Calu3 (cell line): ENCODE measurements at places on chromosomes 11 and 22. TPM values are rescaled to one million over a fixed set of nuclear protein-coding genes. Genes with fewer than 3 reads are reported as not detected.

Gene UNC93B1
- 71.2 and 92.6 TPM in 2 replicates for total RNA-seq

Gene SAA2
- 22.0 and 31.5 TPM in 2 replicates for total RNA-seq

Gene KIAA1671
- 63.1 and 67.4 TPM in 2 replicates for total RNA-seq

Gene KCNJ5
- not detected in 2 replicates for total RNA-seq

Gene PLEKHA7
- total RNA-seq, result 138 and 167 TPM in 2 replicates

Gene ABTB2
- total RNA-seq, result 24.6 and 24.8 TPM in 2 replicates

Gene PRRG4
- total RNA-seq, result 22.9 and 23.9 TPM in 2 replicates
